ENCODE measurements at places on chromosomes 5 and 9.
A peak's percentile ranks its signal among the peaks of the same experiment; 100 is the strongest.

DNA sequence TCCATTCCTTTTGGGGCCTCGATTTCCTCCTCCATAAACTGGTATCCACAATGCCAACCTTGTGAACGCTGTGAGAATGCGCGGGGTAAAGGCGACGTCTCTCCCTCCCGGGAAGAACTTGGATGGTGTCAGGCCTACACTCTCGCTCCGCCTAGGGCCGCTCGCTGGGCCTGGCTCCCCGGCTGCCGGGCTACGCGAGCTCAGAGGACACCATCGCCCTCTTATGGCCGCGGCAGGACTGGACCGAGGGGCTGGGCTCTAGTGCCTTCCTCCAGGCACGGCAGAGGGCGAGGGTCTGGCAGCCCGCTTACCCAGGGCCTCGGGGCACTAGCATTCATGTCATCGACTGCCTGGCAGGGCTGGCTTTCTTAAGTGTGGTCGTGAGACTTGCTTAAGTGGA lies 1.3 kb upstream of the EXOSC2 start:
- peak; percentile 51 for DNase-seq

DNA sequence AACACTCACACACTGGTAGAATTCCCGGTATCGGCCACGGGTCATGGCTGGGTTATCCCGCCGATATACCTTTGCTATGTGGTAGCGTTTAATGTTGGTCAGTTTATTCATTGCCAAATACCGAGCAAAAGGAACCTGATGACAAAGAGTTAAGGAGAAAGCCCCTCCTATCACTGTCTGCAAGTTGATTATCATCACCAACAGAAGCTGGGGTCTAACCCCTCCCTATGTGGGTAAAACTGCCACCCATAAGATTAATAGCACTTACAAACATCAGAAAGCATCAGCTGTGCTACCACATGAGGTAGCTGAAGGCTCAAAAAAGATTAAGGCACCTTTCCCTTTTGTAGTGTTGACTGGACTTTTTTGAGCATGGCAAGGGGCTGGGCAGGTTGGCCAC lies 5.6 kb upstream of the DND1 start:
- DNase-seq, result peak; percentile 94

DNA sequence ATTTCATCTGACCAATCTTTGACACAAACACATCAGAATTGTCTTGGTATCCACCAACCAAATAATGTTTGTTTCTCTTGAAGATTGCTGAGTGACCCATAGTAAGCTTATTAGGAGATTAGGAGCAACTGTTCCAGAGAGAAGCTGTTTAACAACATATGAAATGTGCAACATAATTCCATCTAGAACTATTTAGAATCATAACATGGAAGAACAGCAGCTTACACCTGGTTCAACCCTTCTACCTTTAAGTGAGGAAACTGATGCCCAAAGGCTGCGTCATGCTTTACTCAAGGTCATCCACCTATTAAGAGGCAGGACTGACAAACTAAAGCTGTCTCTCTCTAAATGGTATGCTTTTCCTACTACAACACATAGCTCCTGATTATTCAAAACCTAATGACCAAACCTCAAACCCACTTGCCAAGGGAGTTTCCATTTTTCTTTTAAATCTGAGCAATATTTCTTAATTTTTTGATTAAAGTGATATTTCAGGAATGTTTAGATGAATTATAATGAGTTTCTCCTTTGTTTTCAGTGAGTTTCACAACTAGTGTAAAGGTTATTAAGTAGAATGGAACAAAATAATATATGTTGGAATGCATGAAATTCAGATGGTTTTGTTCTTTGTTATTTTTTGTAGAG lies 545.9 kb downstream of the RAB3C start:
- DNase-seq, result no peak

DNA sequence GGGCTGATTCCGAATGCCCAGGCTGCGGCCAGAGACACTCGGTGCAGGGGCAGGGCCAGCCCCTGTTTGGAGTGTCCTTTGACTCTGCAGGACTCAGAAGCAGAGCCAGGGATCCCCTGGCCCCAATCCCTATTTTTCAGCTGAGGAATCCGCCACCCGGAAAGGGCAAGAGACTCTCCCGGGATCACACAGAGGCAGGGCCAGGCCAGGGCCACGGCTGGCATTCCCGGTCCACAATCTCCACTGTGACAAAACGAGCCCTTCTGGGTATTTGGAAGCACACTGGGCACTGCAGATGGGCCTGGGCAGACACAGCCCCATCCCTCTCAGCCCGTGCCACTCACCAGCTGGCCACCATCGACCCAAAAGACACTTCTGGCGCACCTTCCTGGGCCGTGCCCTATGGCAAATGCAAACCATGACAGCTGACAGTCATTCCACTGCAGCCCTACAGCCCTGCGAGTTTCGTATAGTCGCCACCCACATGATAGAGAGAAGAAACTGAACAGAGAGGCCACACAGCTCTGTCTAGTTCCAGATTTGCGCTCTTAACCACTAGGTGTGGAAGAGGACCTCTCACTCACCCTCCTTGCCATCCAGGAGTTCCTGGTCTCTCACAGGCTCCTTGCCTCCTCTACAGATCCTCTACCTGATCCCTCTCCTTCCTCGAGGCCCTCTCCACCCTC lies 13.3 kb downstream of the NR5A1 start:
- DNase-seq, result no peak

DNA sequence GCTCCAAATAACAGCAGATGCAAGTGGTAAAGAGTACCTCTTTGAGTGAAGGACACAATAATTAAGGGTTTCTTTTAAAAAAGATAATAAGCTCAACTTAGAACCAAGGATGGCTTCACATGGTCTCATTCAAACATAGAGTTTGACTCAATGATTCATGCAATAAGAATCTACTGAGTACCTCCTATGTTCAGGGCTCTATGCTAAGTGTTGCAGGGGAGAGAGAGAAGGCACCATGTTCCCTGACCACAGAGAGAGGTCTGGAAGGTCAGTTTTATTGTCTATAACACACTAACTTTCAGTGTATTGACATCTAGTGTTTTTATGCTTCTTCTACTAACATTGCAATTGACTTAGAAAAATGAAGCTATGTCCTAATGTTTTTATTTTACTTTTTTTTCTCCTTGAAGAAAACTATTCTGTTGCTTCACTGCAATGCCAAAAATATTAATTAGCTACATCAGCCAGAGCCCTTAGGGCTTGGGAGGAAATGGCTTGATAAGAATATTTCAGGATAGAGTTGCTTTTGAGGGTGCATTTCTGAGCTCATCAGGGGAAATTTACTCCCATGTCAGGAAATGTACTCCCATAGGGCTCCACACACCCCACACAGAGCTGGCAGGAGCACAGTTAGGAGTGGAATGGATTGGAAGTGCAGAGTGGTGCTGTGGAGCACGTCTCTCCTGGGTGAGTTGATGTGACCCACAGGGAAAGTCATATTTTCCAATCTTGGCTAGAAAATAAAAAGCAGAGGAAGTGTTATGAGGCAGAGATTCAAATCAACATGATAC lies 106.6 kb downstream of the PDE8B start:
- no peak for DNase-seq

GRCh38 chr5:158736150-158736870 lies 363.4 kb downstream of the EBF1 start:
- no peak for DNase-seq

DNA sequence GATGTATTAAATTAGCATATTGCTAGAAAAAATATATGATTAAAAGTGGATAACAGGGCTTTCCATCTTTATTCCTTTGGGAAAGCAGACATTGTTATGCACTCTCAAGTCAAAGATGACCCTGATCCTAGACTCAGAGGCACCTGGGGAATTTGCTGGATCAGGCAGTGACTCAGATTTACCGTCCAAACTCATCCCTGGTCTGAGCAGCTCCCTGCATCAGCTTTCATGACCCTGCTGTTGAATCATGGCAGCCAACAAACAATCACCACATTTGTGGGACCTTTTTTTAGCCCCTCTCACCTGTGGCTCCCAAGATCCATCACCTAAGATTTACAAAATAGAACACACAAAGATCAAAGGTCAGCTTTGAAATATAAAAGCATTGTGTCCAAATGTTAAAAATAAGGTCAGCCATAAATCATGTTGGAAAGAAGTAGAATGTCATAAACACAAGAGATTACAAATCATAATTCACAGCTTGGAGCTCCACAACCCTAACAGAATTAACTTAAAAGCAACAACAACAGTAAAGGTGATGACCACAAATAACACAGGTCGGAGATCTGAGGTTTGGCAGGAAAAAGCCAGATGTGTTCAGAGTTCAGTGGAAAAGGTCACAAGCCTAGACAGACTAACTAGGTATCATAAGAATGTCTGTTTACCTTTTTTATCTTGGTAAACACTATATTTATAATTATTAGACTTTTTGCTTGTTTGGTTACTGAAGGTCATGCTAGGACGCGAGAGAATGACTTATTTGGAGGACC lies 55.5 kb downstream of the ZFAND5 start:
- DNase-seq, result no peak

GRCh38 chr5:10913181-10913810 lies 152.3 kb upstream of the DAP start:
- DNase-seq, result no peak

DNA sequence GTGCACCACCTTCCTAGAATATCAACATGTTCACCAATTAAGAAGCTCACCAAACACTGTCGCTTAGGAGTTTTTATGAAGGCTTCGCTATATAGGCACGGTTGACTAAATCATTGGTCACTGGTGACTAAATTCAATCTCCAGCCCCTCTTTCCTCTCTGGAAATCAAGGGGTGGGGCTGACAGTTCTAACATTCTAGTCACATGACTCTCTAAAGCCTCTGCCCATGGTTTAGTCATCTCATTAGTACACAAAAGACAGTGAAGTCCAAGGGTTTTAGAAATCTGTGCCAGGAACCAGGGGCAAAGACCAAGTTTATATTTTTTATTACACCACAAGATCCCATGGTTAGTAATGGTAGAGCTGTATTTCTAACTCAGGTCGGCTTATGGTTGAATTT lies 243.2 kb downstream of the ELAVL2 start:
- no peak for DNase-seq

- no peak for DNase-seq
These were observed 5.3 kb upstream of the MEF2C start for GRCh38 chr5:88888291-88888690.

DNA sequence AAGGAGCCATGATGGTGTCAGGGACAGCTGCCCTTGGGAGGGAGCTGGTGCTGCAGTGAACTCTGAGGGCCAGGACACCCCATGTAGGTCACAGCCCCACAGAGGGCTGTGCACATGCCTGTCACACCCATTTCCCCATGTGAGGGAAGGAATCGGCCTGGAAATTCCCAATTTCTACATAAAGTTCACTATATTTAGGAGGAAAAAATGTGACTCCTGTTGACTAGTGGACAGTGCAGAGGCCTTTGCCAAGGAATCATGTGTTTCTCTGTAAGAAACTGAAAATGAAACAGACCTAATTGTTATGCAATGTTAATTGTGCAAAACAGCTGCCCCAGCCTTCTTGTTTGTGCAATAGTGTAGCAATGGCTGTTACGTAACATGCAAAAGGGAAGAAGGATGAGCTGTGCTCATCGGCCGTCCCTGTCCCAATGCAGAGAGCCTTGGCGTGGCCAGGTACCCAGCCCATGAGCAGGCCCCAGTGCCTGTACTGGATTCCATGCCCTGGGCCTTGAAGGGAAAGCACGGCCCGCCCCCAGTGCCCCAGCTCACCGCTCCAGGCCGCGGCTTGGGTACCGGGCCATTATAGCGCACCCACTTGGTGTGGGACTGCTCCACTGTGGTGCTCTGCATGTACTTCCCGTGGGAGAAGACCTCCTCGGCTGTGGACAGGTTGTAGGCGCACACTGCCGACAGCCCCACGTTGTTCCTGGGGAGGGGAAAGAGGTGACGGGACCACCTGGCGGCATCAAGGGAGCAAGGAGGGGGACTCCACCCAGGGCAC lies 70.0 kb downstream of the SECISBP2 start:
- DNase-seq, result peak; percentile 85

- no peak for DNase-seq
These were observed 113.0 kb upstream of the LIFR start for GRCh38 chr5:38669361-38669880.

DNA sequence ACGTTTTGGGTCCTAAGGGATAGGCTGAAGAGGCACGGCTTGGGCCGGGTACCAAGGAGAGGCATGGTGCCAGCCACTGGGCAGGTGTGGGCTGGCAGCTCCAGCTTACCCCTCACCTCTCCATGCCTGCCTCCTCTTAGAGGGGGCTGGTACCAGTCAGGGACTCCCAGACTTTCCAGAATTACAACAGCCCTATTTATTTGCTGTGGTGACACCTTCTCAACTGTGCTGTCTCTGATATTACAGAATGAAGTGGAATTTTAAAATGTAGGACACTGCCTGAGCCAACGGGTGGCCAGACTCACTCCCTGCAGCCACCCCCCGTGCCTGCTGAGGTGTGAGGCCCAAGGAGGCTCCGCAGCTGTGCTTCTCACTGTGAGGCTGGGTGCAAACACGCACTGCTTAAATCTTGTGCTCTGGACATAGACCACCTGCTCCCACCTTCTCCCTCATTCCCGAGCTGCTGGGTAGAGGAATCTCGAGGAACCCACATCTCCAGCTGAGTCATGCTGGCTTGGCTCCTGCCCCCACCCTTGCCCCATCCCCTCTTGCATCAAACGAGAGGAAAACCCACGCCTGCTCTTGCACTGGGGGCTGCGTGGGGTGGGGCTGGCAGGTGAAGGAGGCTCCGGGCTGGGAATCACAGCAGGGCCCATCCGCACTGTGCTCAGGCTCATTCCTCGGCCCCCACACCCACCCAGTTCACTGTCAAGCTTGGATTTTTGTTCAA lies 47.9 kb downstream of the PRRT1B start:
- DNase-seq, result no peak

Measured in hematopoietic multipotent progenitor cell treated with erythropoietin and hydrocortisone succinate and interleukin-3 and kit ligand, for 4 days (in vitro differentiated cells).